ENCODE measurements at places on chromosomes 3 and 15.
A peak's percentile ranks its signal among the peaks of the same experiment; 100 is the strongest.

- DNase-seq, result no peak
Measured at GRCh38 chr15:68378595-68378994, 53.4 kb downstream of the ITGA11 start.

DNA sequence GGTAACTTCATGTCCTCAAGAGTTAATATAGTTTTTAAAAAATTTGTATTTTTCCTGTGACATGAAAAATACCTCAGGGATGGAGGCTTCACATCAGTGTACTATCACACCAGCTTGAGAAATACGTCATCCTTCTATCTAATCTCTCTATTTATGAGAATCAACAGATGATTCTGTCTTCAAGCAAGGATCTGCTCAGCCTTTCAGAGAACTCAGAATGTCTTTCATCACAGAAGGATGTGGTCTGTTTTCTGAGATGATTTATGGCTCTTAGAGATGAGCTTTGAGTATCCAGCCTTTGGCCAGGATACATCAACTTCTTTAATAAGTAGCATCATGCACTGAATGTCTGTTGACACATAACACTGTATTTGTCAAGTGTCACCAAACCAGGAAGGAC lies 193.9 kb downstream of the DTWD1 start:
- DNase-seq, result no peak

GRCh38 chr3:129612534-129613366 lies 6.3 kb upstream of the PLXND1 start:
- DNase-seq, result no peak

- no peak for DNase-seq
Measured at GRCh38 chr15:62666046-62666445, 376.5 kb upstream of the TPM1 start.

GRCh38 chr3:48565591-48566400 lies 2.2 kb upstream of the UCN2 start:
- DNase-seq, result peak; percentile 95

DNA sequence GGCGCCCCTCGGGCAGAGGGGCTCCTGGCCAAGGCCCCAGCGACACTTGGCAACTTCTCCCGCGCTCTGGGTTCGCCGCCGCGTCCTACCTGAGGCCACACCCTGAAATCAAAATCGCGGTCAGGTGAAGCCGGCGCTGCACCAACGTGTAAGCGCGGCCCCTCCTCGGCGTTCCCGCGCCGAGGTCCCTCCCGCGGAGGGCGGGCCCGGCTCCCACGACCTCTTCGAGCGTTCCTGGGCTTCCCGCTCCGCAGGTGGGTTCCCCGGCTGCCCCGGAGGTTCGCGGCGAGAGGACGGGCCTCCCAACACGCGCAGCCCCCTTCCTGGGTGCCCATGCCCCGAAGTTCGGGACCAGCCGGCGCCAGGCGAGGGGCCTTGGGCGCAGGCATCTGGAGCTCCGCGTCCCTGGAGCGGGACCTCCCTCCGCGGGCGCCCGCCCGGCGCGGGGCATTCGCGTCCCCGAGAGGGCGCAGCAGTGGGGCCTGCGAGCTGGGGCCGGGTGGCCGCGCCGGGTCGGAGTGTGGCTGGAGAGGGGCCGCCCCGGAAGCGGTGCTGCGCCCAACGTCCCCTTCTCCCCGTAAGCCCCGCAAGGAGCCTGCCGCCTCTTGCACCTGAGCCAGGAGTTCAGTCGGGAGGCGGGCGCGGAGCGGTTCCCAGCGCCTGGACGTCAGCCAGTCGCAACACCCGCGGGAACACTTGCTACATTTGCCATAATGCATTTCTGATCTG lies 13.7 kb downstream of the PAK6 start:
- no peak for DNase-seq

GRCh38 chr3:73954506-73954905 lies 329.8 kb upstream of the PDZRN3 start:
- no peak for DNase-seq

GRCh38 chr3:125440559-125440955 lies 65.4 kb upstream of the ZNF148 start:
- no peak for DNase-seq

GRCh38 chr3:15982243-15982642 lies 184.5 kb upstream of the ANKRD28 start:
- no peak for DNase-seq

DNA sequence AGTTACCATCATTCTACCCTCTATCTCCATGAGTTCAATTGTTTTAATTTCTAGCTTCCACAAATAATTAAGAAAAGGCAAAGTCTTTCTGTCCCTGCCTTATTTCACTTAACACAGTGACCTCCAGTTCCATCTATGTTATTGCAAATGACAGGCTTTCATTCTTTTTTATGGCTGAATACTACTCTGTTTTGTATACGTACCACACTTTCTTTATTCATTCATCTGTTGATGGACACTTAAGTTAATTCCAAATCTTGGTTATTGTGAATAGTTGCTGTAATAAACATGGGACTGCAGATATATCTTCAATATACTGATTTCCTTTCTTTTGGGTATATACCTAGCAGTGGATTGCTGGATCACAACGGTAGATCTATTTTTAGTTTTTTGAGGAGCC lies 314.1 kb downstream of the SV2B start:
- DNase-seq, result no peak

- DNase-seq, result peak; percentile 78
Measured at GRCh38 chr3:12139111-12139511, 19.6 kb downstream of the TIMP4 start.

DNA sequence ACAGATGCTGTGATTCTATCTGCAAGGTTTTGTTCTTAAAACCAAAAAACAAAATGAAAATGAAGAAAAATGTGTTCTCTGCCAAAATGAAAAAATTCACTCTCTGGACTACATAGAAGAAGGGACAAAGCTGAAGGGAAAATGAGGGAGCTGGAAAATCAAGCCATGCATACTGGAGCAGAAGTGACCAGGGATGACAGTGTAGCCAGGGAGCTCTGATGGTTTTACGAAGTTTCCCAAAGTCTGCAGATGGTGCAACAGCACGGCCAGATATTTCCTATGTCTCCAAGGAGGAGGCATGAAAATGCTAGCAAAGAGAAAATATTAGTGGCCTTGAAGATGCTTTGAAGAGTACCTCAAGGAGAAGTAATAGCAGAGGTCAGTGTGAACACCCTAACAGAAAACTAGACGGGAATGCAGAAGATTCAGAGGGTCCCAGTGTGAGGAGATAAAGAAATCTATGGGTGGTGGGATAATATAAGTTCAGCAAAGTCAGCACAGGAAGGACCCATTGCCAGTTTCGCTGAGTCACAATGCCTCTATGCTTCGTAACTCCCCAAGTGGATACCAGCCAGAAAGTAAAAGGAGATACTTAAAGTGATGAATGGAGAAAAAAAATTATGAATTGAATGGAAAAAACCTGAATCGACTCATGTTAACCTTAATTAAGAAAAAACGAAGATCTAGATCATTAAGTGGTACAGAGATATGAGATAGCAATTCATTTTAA lies 39.0 kb upstream of the POMGNT2 start:
- no peak for DNase-seq

GRCh38 chr3:195297446-195297845 lies 26.5 kb upstream of the XXYLT1 start:
- DNase-seq, result no peak

- peak; percentile 32 for DNase-seq
Measured at GRCh38 chr3:196947136-196947859, 5.0 kb upstream of the NCBP2 start.

DNA sequence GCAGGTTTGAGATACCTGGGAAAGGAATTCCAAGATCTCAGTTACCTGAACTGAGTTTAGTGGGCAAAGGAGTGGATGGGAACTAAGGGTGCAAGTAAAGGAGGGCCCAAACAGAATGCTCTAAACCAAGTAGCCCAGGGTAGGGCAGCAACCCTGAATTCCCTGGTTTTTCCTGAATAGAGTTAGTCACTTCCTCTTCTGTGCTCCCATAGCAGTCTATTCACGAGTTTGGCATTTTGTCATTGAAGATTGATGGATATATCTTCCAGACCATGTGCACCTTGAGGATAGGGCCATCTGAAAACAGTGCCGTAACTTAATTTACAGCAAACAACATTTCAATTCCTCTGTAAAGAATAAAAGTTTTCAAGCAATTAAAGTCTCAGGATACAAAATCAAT lies 18.5 kb upstream of the PTX3 start:
- DNase-seq, result no peak

DNA sequence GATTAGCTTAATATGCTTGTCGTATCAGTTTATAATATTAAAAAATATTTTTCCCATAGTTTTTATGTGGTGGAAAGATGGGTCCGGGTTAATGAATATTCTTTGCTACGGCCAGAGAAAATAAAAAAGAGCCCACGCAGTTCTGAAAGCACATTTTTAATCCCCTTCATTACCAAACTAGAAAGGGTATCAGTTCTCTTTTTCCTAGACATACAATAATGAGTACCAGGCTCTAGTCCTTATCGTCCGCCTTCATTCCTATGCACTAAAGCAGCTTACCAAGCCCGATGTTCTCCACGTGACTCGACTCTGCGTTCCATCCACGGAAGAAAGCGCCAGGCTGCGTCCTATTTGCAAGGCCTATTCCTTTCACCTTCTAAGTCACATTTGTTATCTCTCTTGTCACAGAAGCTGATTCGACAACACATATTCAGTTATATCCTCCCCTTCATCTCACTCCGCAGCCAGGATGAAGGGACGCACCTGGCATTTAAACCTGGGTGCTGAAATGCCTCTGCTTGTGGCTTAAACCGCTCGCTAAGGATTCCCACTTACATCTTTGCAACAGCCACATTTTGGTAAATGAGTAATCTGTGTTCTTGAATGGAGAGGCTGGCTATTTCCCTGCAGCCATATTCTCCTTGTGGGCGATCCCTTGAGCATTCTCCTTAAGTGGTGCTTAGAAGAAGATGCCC lies 257.0 kb downstream of the CD47 start:
- no peak for DNase-seq

- no peak for DNase-seq
Measured at GRCh38 chr3:194808640-194809097, 123.0 kb downstream of the FAM43A start.

DNA sequence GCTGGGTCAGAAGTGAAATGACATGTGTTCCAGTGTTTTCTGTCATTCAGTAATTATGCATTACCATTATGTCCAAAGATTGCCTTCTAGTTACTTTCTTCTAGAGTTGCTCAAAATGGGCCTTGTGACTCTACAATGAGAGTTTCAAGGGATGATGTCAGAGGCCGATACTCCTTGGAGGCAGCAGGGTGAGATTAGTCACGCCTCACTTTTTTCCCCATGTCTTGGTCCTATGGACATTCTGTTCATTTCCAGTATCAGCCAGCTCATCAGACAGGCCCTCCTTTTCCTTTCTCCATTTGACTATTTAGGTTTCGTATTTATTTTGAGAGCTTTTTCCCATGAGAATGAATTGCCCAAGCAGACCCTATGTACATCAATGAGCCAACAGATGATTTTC lies 17.5 kb downstream of the VGLL3 start:
- DNase-seq, result no peak

- DNase-seq, result no peak
Measured at GRCh38 chr3:80079886-80080285, 312.1 kb upstream of the ROBO1 start.

DNA sequence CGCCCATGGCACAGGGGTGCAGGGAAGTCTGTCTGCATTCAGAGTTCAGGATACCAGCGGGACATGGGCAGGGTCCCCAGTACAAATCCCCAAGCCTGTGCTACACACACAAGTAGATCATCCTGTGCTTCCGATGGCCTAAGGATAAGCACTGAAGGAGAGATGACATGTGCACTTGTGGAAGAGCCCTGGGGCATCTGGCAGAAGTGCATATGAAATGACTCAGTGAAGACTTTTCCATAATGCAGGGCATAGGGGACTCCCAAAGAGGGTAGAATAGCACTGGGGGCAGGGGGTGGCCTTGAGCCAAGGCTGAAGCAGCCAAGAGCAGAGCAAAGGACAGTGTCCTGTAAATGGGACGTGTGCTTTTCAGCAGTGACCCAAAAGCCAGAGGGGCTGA lies 22.9 kb downstream of the ADAMTS17 start:
- no peak for DNase-seq

DNA sequence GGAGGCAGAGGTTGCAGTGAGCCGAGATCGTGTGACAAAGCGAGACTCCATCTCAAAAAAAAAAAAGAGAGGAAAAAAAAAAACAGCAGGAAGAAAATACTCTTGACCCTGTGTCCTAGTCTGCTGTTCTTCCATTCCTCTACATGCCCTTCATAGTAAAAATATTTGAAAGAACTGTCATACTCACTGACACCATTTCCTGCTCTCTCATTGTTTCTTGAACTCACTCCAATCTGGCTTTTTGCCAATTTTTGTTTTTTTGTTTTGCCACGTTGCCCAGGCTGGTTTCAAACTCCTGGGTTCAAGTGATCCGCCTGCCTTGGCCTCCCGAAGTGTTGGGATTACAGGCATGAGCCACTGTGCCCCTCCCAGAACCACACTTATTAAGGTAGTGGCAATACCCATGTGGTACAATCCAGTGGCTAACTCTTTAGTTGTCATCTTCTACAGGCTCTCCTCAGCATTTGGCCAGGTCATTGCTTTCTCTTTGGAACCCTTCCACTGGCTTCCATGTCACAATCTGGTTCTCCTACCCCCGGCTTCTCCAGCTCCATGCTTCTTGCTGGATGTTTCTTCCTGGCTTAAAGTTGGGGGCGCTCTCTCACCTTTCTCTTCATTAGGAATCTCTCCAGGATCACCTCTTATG lies 238.2 kb upstream of the C2CD4B start:
- no peak for DNase-seq

DNA sequence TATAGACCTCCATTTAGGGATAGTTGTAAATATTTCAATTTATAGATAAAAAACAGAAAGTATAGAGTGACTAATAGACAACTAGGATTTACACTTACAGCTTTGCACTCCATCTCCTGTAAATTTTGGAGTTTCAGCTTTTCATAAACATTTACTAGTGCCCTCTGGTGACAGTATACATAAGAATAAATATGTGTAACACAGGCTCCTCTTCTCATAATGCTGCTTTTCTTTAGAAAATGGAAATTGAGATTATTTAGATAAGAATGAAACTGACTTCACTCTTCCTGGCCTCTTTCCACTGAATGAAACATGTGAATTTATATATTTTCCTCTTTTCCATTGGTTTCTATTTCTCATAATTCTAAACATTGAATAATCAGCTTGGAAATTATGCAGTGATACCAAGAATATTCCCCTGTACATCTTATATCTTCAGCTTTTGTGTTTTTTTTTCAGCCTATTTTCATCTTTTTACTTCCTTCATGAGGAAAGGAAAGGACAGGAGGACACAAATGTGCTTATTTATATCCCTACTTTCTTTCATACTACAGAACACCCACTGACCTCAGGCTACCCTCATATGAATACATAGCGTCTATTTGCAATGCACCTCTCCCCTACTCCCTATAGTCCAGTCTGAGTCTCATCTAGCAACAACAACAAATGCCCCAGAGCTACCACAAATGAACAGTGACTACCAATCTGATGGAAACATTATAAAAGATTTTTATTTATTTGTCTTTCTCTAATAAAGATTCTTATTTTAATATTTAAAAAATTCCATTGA lies 103.1 kb upstream of the CCDC39 start:
- DNase-seq, result no peak

- no peak for DNase-seq
Measured at GRCh38 chr3:126005951-126006350, 37.0 kb downstream of the ROPN1B start.

All from NB4 (cell line).